Stimulated activated CD8-positive, alpha-beta memory T cell treated with anti-CD3 and anti-CD28 coated beads, Interleukin-4, amount 100 ng/mL, for 1 hour (primary cell): ENCODE measurements at places on chromosomes 4 and X.

DNA sequence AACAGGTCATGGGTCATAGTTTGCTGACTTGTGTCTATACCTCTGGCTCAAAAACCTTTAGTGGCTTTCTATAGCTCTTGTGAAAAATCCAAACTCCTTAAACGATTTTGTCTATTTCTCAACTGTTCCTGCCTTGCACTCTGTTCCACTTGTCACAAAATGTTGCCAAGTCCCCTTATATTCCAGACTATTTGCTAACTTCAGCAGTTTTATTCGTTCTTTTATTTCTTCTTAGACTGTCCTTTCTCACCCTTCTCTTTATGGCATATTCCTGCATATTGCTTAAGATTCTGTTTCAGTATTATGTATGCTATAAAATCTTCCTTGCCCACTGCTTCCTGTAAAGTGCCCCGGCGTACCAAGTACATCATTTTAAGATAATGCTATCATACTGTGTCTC, 80.8 kb downstream of the RAB28 start:
- DNase-seq: no peak

GRCh38 chrX:40172401-40173142, 74.8 kb upstream of the BCOR start:
- DNase-seq: no peak

- no peak for DNase-seq
Measured at GRCh38 chr4:118967393-118967792, 78.7 kb downstream of the SYNPO2 start.

DNA sequence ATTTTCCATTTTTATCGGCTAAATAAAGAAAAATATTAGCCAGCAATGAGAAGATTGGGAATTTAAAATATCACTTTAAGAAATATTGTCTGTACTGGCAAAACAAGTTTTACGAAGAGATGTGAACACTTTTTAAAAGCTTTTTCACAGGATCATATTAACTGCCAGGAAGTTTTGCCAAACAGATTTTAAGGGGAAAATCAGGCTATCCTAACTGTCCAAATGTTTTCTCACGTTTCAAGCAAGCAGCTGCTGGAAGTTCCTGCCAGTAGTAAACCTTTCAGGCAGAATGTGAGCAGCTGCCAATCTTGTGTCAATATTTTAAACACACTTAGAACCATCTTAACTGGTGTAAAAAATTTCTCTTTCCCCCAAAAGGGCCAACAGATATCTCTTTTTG, 101.1 kb downstream of the ADGRL3 start:
- DNase-seq: no peak

- DNase-seq: no peak
Measured at GRCh38 chrX:17560385-17560784, 176.9 kb upstream of the SCML1 start.

GRCh38 chr4:6644792-6645530, 4.5 kb downstream of the MRFAP1 start:
- DNase-seq: no peak

GRCh38 chrX:10619425-10620046, 849 bp downstream of the MID1 start:
- DNase-seq: no peak

- no peak for DNase-seq
Measured at GRCh38 chr4:14671146-14671545, 331.1 kb upstream of the CPEB2 start.

GRCh38 chr4:173371292-173372192, 788 bp downstream of the SAP30 start:
- no peak for DNase-seq

GRCh38 chr4:2787230-2788100, 5.4 kb upstream of the SH3BP2 start:
- no peak for DNase-seq

DNA sequence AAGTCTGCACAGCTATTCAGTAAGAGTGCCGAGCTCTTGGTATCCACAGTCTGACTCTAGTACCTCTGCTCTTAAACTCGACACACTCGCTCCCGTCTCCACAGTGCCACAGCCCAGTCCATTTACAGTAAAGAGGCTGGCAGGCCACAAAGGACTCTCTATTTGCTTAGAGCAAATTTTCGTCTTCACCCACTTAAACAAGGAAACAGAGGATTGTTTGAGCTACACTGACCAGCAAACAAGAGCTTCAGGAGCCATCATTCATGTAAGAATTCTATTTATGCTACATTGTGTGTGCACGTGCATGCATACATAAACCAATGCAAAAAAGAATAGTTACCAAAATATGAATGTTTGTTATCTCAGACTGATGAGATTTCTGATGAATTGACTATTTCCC, 290.2 kb downstream of the USP46 start:
- no peak for DNase-seq

DNA sequence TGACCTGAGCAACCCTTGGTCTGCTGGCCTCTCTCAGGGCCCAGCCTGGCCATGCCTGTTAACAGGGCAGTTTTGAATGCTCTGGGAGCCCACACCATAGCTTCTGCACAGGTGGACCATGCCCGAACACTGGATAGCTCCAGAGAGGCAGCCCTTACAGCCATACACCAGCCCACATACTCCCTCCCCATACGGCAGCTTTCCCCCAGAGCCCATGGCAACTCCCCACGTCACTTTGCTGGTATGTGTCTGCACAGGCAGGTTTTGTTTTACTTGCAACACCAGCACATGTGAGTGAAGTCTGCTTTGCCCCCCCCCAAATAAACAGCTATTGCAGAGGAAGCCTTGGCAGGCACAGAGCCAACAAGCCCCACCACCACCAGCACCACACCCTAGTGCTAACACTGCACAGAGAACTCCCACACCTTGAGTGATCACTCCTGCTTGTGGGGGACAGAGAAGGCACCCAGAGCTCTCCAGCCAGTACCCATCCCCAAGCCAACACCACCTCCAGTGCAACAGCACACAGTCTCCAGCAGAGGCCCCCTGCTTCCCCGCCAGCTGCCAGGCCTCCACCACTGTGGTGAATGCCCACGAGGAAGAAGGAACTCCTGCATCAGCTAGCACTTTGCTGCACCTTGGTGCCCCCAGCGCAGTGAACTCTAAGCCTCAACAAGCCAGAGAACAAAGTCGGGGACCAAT, 87.3 kb downstream of the STPG2 start:
- no peak for DNase-seq

GRCh38 chr4:87054900-87055299, 120.1 kb downstream of the AFF1 start:
- no peak for DNase-seq

- no peak for DNase-seq
Measured at GRCh38 chr4:87058356-87059073, 123.7 kb downstream of the AFF1 start.

- no peak for DNase-seq
Measured at GRCh38 chrX:72495046-72495445, 77.6 kb downstream of the HDAC8 start.

DNA sequence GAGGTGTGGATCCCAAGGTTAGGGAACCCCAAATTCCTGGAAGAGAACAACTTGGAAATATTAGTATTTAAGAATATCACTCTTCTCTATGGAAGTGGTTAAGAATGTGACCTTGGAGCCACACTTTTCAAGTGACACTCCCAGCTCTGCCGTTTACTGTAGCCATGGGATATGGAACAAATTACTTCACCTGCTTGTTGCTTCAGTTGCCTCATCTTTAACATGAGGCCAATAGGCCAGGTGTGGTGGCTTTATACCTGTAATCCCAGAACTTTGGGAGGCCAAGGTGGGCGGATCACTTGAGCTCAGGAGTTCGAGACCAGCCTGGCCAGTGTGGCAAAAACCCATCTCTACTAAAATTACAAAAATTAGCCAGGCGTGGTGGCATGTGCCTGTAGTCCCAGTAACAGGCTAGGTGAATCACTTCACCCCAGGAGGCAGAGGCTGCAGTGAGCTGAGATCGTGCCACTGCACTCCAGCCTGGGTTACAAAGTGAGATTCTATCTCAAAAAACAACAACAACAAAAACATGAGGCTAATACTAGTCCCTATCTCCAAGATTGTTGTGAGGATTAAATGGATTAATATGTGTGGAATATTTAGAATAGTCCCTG, 13.0 kb downstream of the IL13RA1 start:
- DNase-seq: no peak

GRCh38 chrX:113369056-113369455, 528.4 kb upstream of the AMOT start:
- DNase-seq: no peak
